Endothelial cell (in vitro differentiated cells): ENCODE measurements at places on chromosomes 11 and 22. TPM values are rescaled to one million over a fixed set of nuclear protein-coding genes. Genes with fewer than 3 reads are reported as not detected.

DNA sequence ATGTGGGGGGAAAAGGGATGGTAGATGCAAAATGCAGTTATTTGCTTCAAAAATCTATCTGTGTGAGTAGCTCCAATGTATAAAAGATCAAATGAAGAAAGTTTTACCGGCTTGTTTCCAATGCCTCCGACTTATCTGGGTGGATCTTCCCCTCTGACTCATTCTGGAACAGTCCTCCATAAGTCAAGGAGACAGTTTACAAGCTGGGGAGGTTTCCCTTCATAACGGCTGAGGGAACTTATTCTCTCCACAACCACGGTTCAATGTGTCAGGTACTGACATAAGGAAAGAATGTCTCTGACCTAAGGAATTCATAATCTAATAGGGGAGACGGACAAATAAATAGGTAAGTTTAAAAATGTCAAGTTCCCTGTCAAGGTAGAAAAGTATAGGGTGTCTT is 49.7 kb upstream of the BIRC3 start:
- no peaks in the 10 kb centered on the region for H3K36me3 ChIP-seq
- H3K4me1 ChIP-seq, result peaks cover 11% of the 10 kb centered on the region
- no peaks in the 10 kb centered on the region for H3K27me3 ChIP-seq
- no peak overlapping the region for H3K27ac ChIP-seq
- no peak for DNase-seq

DNA sequence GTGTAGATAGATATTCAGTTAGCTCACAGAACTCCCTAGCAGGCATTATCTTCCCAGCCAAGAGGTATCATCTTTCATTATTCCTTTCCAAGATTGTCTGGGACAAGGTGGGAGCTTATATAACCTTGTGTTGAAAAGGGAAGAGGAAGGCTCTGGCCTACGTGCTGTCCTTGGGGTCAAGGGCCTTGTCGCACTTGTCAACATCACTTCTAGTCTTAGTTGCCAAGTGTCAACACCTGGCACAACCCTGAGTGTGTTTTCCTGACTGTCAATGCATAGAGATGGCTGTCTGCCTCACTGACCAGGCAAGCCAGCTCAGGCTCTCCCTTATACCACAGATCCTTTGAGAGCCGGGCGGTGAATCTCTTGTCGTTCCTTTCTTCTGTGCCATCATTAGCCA is 331.9 kb downstream of the CNTN5 start:
- H3K36me3 ChIP-seq, result no peaks in the 10 kb centered on the region
- no peaks in the 10 kb centered on the region for H3K4me1 ChIP-seq
- DNase-seq, result no peak
- no peak overlapping the region for H3K27ac ChIP-seq
- no peaks in the 10 kb centered on the region for H3K27me3 ChIP-seq

DNA sequence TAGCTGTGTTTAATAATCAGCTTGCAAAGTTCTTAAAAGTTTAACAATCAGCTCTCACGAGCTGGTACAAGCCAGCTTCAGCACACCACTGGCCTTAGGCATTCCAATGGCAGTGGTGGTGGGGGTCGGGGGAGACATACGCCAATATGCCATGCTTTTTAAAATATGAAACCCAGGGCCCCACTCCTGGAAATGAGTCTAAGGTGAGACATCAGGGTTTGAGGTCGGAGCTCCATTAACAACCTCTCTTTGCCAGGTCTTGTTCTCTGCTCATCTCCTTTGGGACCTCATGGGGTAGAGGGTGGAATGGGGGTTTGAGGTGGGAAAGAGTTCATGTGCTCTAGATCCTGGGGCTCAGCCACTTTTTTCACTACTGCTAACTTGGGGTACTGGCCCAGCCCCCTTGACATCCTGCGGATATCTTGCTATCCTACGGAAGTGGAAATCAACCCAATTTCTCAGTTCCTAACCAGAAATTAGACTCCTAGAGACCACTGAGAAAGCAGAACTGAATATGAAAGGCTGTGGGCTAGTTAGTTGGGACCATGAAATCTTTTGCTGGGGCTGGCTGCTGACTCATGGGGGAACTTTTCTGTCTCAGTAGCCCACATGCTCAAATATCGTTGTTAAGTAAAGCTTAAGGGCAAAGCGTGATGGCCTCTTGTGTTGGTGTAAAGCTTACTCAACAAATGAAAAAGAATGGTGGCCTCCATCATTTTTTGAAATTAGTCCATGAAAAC is 90.1 kb downstream of the PDHX start:
- H3K27me3 ChIP-seq, result no peaks in the 10 kb centered on the region
- H3K36me3 ChIP-seq, result no peaks in the 10 kb centered on the region
- no peak overlapping the region for H3K4me3 ChIP-seq
- no peak overlapping the region for H3K27ac ChIP-seq

- peak; percentile 71 for DNase-seq
- H3K36me3 ChIP-seq, result no peaks in the 10 kb centered on the region
- no peak overlapping the region for H3K4me3 ChIP-seq
- peaks cover 9% of the 10 kb centered on the region for H3K27me3 ChIP-seq
Observed at GRCh38 chr11:8092587-8093424, 11.8 kb downstream of the TUB start.

- no peak for DNase-seq
- no peak overlapping the region for H3K27ac ChIP-seq
- peaks cover 2% of the 10 kb centered on the region for H3K27me3 ChIP-seq
- peaks cover 12% of the 10 kb centered on the region for H3K4me1 ChIP-seq
Observed at GRCh38 chr11:113045146-113045545, 83.9 kb downstream of the NCAM1 start.

DNA sequence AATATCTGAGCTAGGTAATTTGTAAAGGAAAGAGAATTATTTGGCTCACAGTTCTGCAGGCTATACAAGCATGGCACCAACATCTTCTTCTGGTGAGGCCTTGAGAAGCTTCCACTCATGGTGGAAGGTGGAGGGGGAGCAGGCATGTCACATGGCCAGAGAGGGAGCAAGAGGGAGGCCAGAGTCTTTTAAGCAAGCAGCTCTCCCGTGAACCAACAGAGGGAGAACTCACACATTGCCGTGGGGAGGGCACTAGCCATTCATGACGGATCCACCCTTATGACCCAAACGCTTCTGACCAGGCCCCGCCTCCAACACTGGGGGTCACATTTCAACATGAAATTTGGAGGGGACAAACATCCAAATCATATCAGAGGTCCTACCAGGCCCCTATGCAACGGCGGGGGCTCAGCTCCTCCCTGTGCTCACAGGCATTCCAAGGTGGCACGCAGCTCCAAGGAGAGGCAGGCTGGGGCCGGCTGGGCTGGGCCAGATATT is 4.6 kb downstream of the C11orf96 start:
- H3K4me3 ChIP-seq, result no peak overlapping the region
- no peak for DNase-seq
- peaks cover 4% of the 10 kb centered on the region for H3K4me1 ChIP-seq

- H3K4me3 ChIP-seq, result no peak overlapping the region
- H3K4me1 ChIP-seq, result peaks cover 3% of the 10 kb centered on the region
- DNase-seq, result no peak
Observed at GRCh38 chr11:66494935-66495334, 14.7 kb downstream of the DPP3 start.

DNA sequence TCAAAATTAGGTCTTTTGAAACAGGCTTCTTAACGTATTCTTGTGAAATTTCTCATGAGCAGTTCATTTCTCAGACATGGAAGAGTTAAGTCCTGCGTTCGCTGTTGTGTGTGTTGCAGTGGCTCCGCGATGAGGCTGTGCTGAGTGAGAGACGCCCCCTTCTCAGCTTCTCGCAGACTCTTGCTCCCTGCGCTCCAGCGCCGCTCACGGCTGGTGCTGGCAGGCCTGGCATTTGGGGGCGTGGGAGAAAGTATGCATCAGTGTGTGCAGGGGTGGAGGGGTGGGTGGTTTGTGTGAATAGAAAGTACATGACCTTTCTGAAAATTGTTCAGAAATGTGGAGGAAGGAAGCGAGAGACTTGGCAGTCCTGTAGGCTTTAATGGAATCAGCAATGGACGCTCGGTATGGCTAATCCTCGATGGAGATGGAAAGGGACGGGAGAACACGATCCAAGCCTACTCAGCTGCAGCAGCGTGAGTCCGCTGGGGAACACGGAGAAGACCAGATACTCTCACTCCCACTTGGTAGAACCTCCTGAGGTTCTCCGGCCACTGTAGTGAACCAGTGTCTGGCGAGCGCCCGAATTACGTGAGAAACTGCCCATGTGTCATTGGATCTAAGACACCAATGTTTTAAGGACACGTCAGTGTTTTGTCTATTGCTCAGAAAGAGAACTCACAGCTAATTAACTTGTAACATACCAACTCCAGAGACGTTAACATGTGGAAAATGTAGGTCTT is 5.9 kb downstream of the TAB1 start:
- no peak overlapping the region for H3K27ac ChIP-seq
- H3K4me3 ChIP-seq, result no peak overlapping the region
- H3K4me1 ChIP-seq, result no peaks in the 10 kb centered on the region

DNA sequence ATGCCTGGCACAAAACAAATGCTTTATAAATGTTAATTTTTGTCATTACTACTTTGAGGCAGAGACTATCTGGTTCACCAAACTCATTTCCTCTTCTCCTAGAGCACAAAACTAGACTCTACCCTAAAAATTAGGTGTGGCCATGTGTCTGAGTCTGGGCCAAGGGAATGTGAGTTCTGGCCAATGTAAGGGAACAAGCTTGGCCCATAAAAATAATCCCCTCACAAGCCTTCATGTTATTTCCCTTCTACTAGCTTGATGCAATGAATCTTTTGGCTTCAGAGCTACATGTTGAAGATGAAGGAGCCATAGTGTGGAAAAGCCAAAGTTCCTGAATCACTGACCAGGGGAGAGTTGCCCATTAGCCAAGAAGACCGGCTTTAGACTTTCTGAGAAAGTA is 406.5 kb upstream of the CCDC90B start:
- H3K36me3 ChIP-seq, result no peaks in the 10 kb centered on the region
- H3K27ac ChIP-seq, result no peak overlapping the region
- H3K4me3 ChIP-seq, result no peak overlapping the region
- peaks cover 18% of the 10 kb centered on the region for H3K4me1 ChIP-seq
- DNase-seq, result no peak

DNA sequence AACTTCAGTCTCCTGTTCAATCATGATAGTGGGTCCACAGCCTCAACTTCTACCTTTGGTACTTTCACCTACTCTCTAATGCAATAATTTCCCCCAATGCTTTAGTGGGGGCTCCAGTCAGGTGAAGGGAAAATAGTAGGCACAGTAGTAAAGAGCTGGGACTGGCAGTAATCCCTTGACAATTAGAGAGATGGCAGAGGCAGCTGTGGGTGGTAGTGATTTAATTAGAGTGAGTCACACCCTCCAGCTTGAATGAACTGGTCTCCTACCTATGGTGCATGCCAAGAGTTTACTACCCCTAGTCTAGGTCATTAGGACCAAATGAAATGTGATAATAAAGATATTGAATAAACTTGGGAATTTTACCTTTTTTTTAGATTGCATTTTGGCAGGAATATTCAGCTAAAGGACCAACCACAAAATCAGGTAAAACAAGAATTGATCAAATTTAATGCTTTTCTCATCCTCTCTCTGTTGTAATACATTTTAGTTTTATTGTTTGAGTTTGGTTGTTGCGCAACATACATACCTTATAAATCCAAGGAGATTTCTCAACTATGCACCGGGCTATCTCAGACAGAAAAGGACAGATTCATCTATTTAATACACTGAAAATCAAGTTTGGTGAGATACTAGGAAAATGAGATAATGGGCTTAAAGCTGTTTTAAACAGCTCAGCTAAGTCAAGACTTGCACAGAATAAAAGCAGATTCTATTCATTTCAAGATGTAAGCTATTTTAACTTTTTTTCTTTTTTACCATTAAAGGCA is 9.0 kb downstream of the PRRG4 start:
- no peak overlapping the region for H3K27ac ChIP-seq
- H3K27me3 ChIP-seq, result no peaks in the 10 kb centered on the region
- no peaks in the 10 kb centered on the region for H3K4me1 ChIP-seq

- H3K36me3 ChIP-seq, result no peaks in the 10 kb centered on the region
- H3K4me1 ChIP-seq, result no peaks in the 10 kb centered on the region
- no peak overlapping the region for H3K27ac ChIP-seq
- no peak for DNase-seq
- peaks cover 15% of the 10 kb centered on the region for H3K27me3 ChIP-seq
- H3K4me3 ChIP-seq, result no peak overlapping the region
Observed at GRCh38 chr22:22182218-22182989, 62.2 kb upstream of the VPREB1 start.

DNA sequence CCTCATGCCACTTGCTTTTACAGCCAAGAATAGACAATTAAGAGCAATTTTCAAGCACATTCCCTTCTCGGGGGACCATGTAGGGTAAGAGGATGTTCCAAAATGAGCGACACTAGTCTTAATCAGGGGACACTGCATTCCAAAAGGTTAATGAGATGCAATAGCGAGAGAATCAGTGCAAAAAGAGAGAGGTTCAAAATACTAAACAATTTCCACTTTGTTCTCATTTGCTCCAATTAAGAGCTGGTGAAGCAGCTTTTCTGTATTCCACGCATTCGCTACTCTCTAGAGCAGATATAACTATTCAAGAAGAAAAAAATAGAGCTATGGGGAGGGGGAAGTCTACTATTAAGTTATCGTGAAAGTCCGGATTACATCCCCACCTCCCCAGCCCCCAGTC is 811 bp downstream of the LRRC4C start:
- no peak overlapping the region for H3K27ac ChIP-seq
- no peak for DNase-seq
- H3K4me1 ChIP-seq, result peaks cover 4% of the 10 kb centered on the region
- no peaks in the 10 kb centered on the region for H3K36me3 ChIP-seq
- H3K4me3 ChIP-seq, result no peak overlapping the region

- peak overlapping the region; percentile 96 for H3K4me3 ChIP-seq
- H3K27me3 ChIP-seq, result peaks cover 9% of the 10 kb centered on the region
- H3K4me1 ChIP-seq, result peaks cover 13% of the 10 kb centered on the region
- H3K36me3 ChIP-seq, result peaks cover 6% of the 10 kb centered on the region
- peak overlapping the region; percentile 99 for H3K27ac ChIP-seq
- DNase-seq, result no peak
Observed at GRCh38 chr22:17637490-17638181, 921 bp upstream of the BCL2L13 start.

- H3K4me1 ChIP-seq, result no peaks in the 10 kb centered on the region
- no peaks in the 10 kb centered on the region for H3K36me3 ChIP-seq
- H3K27ac ChIP-seq, result no peak overlapping the region
- no peak overlapping the region for H3K4me3 ChIP-seq
Observed at GRCh38 chr11:65160643-65161042, 9.4 kb upstream of the SPDYC start.

- no peak overlapping the region for H3K27ac ChIP-seq
- H3K36me3 ChIP-seq, result no peaks in the 10 kb centered on the region
- H3K4me3 ChIP-seq, result no peak overlapping the region
- peaks cover 2% of the 10 kb centered on the region for H3K27me3 ChIP-seq
- peaks cover 3% of the 10 kb centered on the region for H3K4me1 ChIP-seq
Observed at GRCh38 chr11:9219115-9219514, 46.0 kb downstream of the DENND5A start.

DNA sequence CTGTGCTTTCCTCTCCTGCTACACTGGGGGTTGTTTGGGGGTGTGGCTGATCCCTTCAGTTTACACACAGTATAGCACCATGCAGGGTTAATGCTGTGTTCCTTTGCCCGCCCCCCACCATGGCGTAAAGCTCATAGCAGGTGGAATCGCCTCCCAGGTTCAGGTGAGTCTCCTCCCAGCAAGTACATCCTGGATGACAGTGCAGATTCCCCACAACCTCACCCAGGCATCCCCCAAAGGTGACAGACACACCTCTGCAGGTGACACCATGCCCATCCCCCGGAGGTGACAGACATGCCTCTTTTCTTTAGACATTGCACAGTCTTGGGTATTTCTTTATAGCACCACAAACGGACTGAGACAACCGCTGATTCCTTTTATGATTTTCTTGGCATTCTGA is 343.7 kb downstream of the BRD1 start:
- H3K4me3 ChIP-seq, result no peak overlapping the region
- H3K4me1 ChIP-seq, result no peaks in the 10 kb centered on the region
- no peaks in the 10 kb centered on the region for H3K27me3 ChIP-seq
- no peak for DNase-seq
- no peaks in the 10 kb centered on the region for H3K36me3 ChIP-seq

ZNF215 gene
- 7.0 TPM for total RNA-seq

STX3 gene
- 140 TPM for total RNA-seq

BET1L gene
- 64.4 TPM for total RNA-seq

SCN2B gene
- total RNA-seq, result not detected

PGA3 gene
- total RNA-seq, result 0.80 TPM
